Tibial nerve (tissue), 4 donors: ENCODE measurements at places on chromosomes 13 and 19. TPM values are rescaled to one million over a fixed set of nuclear protein-coding genes. Genes with fewer than 3 reads are reported as not detected.

- no peak overlapping the region for H3K4me3 ChIP-seq
- H3K36me3 ChIP-seq = peaks cover 6% of the 10 kb centered on the region
- H3K4me1 ChIP-seq = no peaks in the 10 kb centered on the region
- DNase-seq = no peak
- H3K27ac ChIP-seq = peak overlapping the region; percentile 26
- no peaks in the 10 kb centered on the region for H3K27me3 ChIP-seq
Observed at GRCh38 chr19:3465552-3465951, 14.8 kb downstream of the SMIM24 start.

DNA sequence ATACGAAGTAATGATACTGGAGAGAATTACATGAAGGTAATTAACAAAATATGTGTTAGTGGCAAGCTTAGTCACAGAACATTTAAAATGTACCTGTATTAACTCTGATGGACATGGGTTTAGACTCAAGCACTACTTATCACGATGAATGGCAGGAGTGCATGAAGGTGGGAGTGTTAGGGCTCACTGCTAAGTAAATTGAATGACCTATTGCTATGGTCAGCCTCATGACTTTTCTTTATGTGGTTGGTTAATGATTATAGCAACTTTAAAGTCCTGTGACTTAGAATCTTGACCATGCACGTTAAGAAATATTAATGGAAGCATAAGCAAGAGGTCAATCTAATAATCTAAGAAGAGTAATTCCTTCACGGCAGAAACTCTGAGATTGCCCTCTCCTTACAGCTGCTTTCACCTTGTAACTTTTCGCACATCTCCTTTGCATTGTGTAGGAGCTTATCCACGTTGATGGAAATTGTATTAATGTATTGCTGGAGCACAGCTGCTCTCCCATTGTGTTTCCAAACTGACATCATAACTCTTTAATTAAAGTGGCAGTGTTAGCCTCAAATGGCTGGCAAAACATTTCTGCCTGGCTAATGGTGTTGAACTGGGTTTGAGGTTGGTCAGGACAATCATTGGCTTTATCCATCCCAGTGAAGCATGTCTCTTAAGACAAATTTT, 114.5 kb downstream of the RXFP2 start:
- H3K4me1 ChIP-seq = no peaks in the 10 kb centered on the region
- no peaks in the 10 kb centered on the region for H3K36me3 ChIP-seq
- H3K27me3 ChIP-seq = no peaks in the 10 kb centered on the region
- no peak overlapping the region for H3K4me3 ChIP-seq
- DNase-seq = no peak

GRCh38 chr13:46858776-46859175, 38.1 kb downstream of the HTR2A start:
- no peak for DNase-seq
- no peak overlapping the region for H3K27ac ChIP-seq
- H3K36me3 ChIP-seq = no peaks in the 10 kb centered on the region
- H3K27me3 ChIP-seq = no peaks in the 10 kb centered on the region
- H3K4me1 ChIP-seq = no peaks in the 10 kb centered on the region
- H3K4me3 ChIP-seq = no peak overlapping the region

DNA sequence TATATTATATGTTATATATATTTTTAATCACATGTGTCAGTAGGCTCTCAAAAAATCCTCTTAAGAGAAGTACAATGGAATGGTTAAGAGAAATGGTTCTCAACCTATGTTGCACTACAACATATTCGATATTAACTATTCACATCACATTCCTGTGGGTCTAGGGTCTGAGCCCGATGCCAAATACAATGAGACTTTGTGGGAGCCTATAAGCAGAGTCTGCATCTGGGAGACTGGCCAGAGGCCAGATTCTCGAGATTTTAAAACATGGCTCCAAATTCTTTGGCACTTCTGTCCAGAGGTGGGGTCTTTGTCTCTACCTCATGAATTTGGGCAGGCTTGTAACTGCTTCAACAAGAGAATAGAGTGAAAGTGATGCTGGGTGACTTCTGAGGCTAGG, 79.4 kb upstream of the NBEA start:
- H3K27me3 ChIP-seq = no peaks in the 10 kb centered on the region
- H3K4me1 ChIP-seq = no peaks in the 10 kb centered on the region
- no peak overlapping the region for H3K27ac ChIP-seq
- H3K36me3 ChIP-seq = no peaks in the 10 kb centered on the region

The TIMM13 gene
- 28.8 TPM for total RNA-seq
